CD4-positive, alpha-beta T cell treated with Interleukin-6 at 100 ng/mL for 8 hours (primary cell): ENCODE measurements at places on chromosomes 5 and 9.

DNA sequence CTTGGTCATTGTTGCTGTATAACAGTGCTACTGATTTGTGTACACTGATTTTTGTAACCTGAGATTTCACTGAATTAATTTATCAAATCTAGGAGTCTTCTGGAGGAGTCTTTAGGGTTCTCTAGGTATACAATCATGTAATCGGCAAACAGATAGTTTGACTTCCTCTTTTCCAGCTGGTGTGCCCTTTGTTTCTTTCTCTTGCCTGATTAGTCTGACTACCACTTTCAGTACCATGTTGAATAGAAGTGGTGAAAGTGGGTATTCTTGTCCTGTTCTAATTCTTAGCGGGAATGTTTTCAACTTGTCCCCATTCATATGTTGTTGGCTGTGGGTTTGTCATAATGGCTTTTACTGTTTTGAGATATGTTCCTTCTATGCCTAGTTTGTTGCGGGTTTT is 24.7 kb upstream of the RANBP6 start:
- DNase-seq, result no peak

DNA sequence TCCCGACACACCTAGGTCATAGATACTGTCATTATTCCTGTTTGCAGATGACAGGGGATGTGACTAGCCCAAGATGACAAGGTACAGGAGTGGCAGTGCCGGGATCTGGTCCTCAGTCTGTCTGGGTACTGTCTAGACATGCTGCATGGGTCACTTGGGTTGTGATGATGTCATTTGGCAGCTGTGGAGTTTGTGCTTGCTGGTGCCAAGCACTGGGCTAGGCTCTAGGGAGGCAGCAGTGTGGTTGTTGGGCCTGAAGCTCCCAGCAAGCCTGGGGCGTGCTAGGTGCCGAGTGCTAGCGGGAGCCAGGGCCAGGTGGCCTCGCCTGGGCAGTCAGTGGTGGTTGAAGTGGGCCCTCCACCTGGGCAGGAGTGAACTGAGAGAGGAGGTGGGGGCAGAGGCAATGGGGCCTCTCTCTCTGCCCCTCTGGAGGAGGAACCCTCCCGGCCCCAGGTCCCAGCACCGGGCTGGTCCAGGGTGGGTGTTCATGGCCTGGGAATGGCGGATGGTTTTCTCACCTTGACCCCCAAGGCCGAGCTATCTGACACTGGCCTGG is 8.8 kb upstream of the ASB6 start:
- no peak for DNase-seq

- no peak for DNase-seq
Measured at GRCh38 chr5:82730913-82731312, 346.3 kb downstream of the TMEM167A start.

DNA sequence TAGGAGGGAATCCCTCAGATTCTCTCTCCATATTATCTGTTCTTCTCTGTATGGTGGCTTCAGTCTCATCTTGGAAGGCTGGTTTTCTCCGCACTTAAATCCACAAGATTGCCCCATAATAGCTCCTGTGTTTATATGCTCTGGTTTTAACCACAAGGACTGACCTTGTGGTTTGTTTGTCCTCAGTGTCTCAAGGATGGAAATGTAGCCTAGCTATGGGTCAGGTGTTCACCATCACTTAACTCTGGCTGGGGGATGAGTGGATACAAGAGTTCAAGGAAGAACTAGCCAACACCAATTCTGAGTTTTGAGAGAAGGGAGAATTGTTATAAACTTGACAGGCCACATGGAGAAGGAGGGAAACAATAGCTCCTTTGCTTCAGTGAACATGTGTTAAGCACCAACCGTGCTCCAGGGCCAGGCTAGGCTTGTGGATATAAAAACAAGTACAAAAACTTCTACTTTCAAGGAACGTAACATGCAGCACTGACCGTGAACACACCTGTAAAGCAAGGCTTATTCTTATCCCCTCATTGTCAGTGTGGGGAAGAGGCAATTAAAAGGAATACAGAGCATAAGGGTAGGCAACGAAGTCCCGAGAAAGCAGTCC is 75.6 kb upstream of the VLDLR start:
- DNase-seq, result no peak

- DNase-seq, result no peak
Measured at GRCh38 chr5:87141544-87141943, 126.1 kb upstream of the RASA1 start.

DNA sequence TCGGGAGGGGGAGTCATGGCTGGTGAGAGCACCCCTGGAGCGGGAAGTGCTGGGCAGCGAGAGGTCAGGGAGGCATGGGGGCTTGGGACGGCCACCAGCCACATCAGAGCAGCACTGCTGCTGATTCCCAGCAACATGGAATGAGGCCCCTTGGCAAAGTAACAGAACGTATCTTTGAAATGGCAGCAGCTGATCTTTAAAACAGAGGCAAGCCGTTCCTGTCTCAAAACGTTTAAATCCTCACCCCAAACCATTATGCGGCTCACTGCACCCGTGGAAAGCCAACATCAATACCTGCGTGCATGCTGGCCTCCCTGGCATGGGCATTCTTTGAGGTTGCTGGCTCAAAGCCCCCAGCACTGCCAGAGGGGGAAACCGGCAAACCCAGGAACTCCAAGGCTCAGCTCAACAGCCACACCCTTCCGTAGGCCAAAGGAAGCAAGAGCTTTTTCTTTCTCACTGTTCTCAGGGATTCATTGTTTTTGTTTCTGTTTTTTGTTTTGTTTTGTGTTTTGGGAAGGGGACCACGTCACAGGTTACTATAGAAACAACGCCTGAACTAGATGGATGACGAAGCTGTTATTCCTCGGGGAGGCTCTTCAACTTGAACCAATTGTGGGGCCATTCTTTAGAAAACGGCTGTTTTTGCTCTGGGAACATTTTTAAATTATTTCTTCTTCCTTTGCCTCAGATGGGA is 28.1 kb upstream of the OBP2B start:
- DNase-seq, result no peak

DNA sequence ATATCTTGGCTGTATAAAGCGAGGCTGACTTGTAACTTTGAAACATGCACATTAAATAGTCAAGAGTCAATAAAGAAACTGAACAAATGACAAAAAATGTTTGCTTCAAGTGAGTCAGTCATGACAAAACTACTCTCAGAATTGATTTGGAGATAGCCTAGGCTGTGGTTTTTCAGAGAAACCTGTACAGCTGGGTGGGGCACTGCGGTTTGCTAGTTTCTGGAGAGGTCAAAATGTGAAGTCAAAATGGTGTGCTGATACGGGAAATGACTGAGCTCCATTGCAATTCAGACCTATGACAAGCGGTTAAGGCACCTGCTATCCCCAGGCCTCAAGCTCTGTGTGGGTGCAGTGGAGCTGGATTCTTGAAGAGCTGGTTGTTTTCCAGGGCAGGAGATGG is 10.3 kb upstream of the CD180 start:
- peak; percentile 93 for DNase-seq
